ENCODE measurements at places on chromosomes 5 and 9. TPM values are rescaled to one million over a fixed set of nuclear protein-coding genes. Genes with fewer than 3 reads are reported as not detected.

HSD17B4 gene
- 108 TPM for total RNA-seq

GRCh38 chr5:81829242-81829641 is 78.3 kb upstream of the SSBP2 start:
- ATAC-seq, result no peak

PCDHB2 gene
- total RNA-seq, result 2.0 TPM

DNA sequence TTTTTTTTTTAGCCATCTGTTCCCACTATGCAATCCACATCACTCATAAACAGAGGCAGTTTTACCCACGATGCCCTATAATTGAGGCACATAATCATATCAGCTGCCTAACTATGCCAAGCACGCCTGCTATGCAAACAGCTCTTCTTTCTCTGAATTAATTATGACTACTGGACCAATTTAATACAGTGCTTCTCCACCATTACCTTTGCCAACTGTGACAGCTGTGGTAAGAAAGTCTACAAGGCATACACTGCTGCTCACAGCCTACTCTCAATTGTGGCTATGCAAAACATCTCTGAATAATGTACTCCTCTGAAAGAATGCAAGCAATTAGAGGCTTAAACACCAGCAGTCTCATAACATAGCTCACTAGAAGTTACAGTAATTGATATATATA is 97.1 kb downstream of the DTWD2 start:
- no peak for ATAC-seq

FCN2 gene
- total RNA-seq, result not detected

All from gastroesophageal sphincter (tissue), 4 donors.